Activated T-cell treated with anti-CD3 and anti-CD28 coated beads for 48 hours (primary cell): ENCODE measurements at places on chromosomes 7 and 10.

DNA sequence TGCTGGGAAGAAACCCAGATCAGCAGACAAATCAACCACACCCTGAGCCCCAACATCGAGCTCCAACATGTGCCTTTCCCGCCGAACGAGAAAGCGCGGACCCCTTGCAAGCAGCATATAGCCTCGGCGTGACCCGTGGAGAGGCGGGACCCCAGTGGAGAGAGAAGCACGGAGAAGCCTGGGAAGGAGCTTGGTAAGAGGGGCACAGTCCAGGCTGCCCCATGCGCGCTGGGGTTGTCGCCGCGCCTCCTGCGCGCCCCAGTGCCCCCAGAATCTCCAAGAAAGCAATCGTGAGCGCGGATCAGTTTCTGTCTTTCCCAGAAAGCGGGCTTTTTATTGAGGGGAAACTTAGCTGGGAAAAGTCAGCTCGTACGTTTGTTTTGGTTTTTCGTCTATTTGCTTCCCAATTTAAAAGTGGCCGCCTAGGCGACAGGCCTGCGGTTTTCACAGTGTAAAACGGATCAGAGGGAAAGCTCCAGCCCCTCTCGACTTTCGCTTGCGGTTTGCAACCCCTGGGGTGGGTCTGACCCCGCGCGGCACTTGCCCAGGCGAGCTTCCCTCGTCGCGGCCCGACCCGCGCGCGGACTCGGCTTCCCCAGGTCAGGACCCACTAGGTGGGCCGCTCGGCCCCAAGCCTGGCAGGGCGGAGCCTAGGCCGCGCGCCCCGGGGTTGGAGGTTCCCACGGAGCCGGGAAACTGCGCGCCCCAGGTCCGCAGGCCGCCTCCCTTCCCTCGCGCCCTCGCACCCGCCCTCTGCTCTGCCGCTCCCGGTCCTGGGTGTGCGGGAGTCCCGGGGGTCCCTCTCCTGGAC, 31.1 kb downstream of the SKIDA1 start:
- peak; percentile 20 for DNase-seq

DNA sequence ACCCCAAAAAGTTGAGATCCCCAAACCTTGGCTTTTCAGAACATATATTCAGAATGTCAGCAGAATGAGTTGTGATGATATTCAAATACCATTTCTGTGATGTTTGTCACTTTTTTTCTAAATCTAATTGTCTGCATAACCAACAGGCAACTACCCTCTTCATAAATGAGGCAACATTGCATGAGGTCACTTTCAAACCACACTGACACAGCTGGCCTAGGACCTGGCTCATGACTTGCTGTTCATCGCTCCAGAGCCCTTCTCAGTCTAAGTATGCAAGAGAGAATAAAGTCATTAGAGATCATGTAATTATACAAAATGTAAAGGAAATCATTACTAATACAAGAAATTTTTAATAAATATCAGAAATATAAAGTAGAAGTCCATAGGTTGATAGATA, 681.9 kb downstream of the GRM8 start:
- no peak for DNase-seq

DNA sequence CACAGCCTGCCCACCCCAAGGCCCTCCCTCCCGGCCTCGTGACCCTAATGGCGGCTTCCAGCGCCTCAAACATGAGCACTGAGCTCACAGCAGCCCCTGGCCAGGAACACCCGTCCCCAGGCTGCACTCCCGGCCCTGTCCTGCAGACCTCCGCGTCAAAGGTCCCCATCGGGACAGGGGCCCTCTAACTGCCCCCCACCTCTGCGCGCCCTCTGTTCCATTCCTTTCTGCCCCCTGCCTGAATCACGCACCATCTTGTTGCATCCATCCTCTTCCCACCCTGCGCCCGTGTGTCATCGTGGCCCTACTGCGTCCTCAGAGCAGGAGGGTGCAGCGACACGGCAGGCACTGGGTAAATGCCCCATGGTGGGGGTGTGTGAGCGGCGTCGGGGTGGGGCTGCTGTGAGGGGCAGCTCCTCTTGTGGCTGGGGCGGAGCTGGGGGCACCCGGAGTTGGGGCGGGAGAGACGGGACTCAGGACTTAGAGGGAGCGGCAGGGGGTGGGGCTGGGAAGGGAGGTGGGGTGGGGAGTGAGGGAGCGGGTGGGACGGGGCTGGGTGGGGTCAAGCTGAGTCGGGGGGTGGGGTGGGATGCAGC, 13.4 kb downstream of the SLC29A4 start:
- no peak for DNase-seq

DNA sequence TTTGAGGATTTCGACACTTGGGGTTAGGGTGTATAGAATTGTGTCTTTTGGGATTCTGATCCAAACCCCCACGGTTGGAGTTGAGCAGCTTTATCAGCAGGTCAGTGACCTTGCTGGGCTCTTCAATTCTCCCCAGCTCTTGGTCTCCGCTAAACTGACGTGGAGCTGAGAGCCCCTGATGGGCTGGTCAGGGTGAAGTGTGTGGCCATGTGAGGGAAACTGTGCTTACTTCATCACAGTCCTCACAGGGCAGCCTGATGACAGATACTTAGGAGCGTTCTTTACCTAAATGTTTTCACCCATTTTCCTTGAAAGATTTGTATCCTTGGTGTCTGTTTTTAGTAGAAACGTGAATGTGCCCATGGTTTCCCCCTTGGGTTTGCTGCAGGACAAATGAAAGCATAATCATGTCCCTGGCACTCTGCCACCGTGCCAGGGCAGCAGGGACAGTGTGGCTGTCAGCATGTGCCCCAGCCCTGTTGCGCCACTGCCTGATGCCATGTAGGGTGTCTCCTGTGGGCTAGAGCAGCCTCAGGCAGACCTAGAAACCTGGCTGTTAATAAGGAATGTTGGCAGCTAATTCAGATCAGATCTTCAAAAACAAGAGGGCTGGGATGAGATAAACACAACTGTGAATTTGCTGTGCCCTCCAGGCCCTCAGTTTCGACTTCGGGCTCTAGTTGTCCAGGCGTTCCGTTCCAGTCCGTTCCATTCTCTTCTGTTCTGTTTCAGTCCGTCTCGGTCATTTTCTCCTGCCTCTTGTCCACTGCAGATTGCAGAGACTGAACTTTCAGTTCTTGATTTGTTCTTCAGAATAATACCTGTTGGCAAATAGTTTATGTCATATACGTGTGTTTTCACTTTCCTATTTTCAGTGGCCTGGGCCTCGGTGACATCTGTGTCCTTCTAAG, 96.8 kb downstream of the TRRAP start:
- DNase-seq, result no peak

DNA sequence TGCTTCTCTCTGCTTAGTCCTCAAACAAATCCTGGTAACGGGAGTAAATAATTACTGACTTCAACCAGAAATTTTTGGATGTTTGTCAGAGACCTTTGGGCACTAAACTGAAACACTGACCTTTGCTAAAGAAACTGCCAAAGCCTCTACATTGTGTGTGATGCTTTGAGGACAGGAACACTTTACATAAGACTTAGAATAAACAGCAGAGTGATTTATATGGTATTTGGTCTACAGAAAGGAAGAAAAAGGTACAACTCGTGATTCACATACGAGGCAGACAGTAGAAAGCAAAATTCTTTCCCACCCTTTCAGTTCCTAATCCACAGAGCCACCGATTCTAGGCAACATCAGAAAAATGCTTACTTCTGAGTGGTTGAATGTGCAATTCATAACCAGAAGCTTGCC, 59.8 kb downstream of the SLC16A12 start:
- DNase-seq, result no peak

- DNase-seq, result no peak
These were observed 5.3 kb upstream of the CALD1 start for GRCh38 chr7:134774119-134774518.

DNA sequence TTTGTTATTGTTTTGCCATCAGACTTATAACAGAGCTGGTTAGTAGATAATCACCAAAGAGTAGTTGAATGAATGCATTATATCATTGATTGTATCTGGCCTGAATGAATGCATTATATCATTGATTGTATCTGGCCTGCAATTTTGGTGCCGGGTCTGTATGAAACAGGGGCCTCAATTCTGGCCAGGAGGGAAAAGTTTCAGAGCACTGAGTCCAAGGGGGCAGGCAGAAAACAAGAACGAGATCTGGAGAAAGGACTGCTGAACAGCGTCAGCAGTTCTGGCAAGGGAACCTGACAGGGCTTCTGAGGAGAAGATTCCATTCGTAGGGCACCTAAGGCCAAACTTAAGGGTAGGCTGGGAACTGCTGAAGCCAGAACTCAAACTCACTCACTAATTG, 128.0 kb downstream of the SEMA3C start:
- DNase-seq, result no peak

- DNase-seq, result no peak
These were observed 27.4 kb upstream of the ENTPD1 start for GRCh38 chr10:95728526-95728925.

- DNase-seq, result no peak
These were observed 314.9 kb upstream of the NPVF start for GRCh38 chr7:25543210-25543609.

- no peak for DNase-seq
These were observed 5.0 kb upstream of the TNS3 start for GRCh38 chr7:47586925-47587324.

- no peak for DNase-seq
These were observed 1.3 kb downstream of the SEMA3D start for GRCh38 chr7:85185424-85186082.

GRCh38 chr7:130943981-130944380, 210.0 kb upstream of the KLF14 start:
- DNase-seq, result no peak

GRCh38 chr7:122315507-122316466, 11.2 kb upstream of the FEZF1 start:
- DNase-seq, result no peak

- DNase-seq, result no peak
These were observed 110.0 kb downstream of the EMX2 start for GRCh38 chr10:117652228-117653169.

DNA sequence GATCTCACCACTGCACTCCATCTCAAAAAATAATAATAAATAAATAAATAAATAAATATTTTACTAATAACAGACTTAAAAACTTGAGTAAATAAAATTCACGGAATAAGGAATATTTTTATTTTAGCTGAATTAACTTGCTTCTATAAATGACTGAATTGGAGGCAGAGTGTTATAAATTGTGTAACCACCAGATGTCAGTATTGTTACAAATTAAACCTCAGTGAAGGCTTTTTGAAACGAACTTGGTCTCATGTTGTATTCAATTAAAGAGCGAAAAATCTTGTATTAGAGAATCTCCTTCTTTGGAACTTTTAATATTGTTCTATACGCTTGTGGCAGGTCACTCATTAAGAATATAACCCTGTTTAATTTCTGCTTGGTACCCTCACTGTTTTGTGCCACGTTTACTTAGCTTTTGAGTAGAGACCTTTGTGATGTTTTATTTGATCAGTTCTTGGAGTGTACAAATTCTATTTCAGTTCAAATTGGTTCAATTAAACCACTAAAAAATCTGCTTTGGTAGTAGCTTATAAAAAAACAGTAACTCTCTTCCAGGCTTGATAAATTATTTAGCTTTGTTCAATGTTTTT, 45.6 kb upstream of the SCIN start:
- no peak for DNase-seq

DNA sequence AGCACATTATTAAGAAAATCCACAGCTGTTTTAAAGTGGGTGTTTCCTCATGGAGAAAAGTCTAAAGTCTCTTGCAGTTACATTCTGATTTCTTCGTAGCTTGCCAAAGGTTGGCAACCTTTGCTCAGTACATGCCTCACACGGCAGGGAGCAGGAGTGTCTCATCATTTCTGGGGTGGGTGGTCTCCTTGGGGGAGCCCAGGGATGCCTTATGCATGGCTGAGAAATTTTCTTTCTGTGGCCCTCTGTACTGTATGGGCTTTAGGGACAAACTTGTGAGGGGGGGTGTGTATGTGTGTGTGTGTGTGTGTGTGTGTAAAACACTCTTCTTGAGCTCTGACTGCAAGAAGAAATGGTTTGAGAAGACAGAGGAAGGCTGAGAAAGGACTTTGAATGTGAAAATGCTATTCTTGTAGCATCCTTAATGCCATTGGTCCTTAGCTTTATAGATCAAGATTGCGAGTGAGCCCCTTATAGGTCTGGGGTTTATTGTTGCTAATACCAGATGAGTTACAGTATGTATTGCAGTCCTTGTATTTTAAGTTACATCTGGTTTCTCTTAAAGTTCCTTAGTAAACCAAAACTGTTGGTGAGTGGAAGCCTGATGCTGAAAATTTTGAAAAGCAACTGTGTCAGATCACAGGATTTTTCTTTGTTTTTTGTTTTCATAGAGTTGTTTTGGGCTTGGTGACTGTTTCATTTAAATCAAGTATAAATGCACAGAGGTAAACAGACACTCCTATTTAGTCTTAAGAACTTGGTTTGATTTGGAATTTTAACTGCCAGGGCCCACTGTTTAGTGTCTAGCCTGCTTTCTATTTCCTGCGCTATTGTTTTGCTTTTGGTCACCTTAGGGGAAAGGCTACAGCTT, 242.0 kb downstream of the BICC1 start:
- DNase-seq, result no peak

- no peak for DNase-seq
These were observed 44.3 kb downstream of the CACUL1 start for GRCh38 chr10:118710487-118710886.

GRCh38 chr7:43148161-43148731, 35.8 kb downstream of the HECW1 start:
- no peak for DNase-seq

DNA sequence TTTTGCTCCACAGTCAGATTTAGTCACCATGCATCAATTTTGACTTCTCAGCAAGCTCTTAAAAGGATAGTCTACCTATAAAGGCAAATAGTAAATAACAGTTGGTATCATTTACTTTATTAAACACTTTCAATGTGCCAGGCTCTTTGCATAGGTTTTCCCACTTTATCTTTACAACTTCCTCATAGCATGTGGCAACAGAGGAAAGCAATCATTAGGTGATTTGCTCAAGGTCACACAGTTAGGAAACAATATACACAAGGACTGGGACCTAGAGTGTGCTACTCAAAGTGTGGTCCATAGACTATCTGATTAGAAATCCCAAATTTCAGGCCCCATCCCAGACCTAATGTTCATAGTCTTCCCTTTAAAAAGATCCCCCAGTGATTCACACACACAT, 212.3 kb downstream of the MTERF1 start:
- no peak for DNase-seq

DNA sequence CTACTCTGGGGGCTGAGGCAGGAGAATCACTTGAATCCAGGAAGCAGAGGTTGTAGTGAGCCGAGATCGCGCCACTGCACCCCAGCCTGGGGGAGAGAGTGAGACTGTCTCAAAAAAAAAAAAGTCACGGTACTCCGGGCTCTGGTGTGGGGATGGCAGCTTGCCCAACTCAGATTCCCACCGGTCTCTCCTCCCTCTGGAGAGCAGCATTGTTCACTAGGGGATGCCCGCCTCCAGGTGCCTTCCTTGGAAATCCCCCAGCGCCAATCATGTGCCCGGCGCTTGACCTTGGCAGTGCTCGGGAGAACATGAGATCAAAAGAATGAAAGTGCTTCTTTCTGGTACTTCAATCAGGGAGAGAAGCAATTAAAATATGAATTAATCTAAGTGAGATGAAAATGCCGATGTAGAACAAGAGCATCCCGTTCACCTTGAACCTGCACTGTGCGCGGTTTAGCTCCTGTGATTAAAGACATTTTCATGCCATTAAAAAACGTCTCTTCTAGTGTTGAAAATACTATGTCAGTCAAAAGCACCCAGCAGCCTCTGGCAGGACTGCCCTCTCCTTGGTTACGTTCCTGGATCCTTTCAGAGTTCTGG, 1127.3 kb upstream of the AUTS2 start:
- no peak for DNase-seq

- DNase-seq, result no peak
These were observed 186.2 kb upstream of the INHBA start for GRCh38 chr7:41889040-41889439.

GRCh38 chr7:134155206-134155605, 28.1 kb downstream of the LRGUK start:
- no peak for DNase-seq
